ENCODE measurements at places on chromosomes 5 and 9. TPM values are rescaled to one million over a fixed set of nuclear protein-coding genes. Genes with fewer than 3 reads are reported as not detected.

- no peaks in the 10 kb centered on the region for H3K36me3 ChIP-seq
- no peak for DNase-seq
- H3K4me1 ChIP-seq, result no peaks in the 10 kb centered on the region
- H3K27me3 ChIP-seq, result no peaks in the 10 kb centered on the region
Observed at GRCh38 chr9:76219560-76220151, 174.6 kb downstream of the RFK start.

Gene SOHLH1
- total RNA-seq, result not detected

GRCh38 chr5:31657315-31657979, 18.5 kb downstream of the PDZD2 start:
- no peaks in the 10 kb centered on the region for H3K4me1 ChIP-seq
- H3K27ac ChIP-seq, result no peak overlapping the region
- H3K36me3 ChIP-seq, result no peaks in the 10 kb centered on the region

- H3K36me3 ChIP-seq, result no peaks in the 10 kb centered on the region
- DNase-seq, result no peak
- peaks cover 29% of the 10 kb centered on the region for H3K4me1 ChIP-seq
- no peaks in the 10 kb centered on the region for H3K27me3 ChIP-seq
Observed at GRCh38 chr9:33443047-33443446, 4.3 kb downstream of the AQP3 start.

DNA sequence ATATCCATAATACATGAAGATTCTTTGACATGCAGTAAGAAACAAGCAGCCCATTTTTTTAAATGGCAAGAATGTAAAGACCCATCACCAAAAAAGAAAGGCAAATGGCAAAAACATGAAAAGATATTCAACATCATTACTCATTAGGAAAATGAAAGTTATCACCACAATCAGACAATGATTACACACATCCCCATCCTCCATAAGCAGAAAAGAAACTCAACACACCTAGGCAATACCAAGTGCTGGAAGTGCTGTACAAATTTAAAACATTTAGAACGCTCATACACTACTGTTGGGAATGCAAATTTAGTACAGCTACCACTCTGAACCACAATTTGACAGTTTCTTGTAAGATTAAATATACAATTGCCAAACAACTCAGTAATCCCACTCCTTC, 466.7 kb downstream of the ACTL7B start:
- no peak for DNase-seq
- no peak overlapping the region for H3K27ac ChIP-seq

GRCh38 chr5:157459715-157460599, at the start of gene NIPAL4:
NIPAL4 (plus strand) TSS chr5:157460213; CDS start chr5:157460321, 108 bp downstream.
- peak within 1 kb of the TSS; percentile 59 for H3K4me3 ChIP-seq
- peak; percentile 53 for DNase-seq
- peaks cover 27% of the 10 kb centered on the region for H3K27me3 ChIP-seq
- peaks cover 14% of the 10 kb centered on the region for H3K4me1 ChIP-seq
- H3K36me3 ChIP-seq, result no peaks in the 10 kb centered on the region
- no peak within 1 kb of the TSS for H3K27ac ChIP-seq

Gene CETN3
- total RNA-seq, result 46.1 TPM

- peak overlapping the region; percentile 45 for H3K27ac ChIP-seq
- DNase-seq, result peak; percentile 39
- no peaks in the 10 kb centered on the region for H3K27me3 ChIP-seq
- no peak overlapping the region for H3K4me3 ChIP-seq
Observed at GRCh38 chr9:77981332-77981731, 50.3 kb downstream of the GNAQ start.

DNA sequence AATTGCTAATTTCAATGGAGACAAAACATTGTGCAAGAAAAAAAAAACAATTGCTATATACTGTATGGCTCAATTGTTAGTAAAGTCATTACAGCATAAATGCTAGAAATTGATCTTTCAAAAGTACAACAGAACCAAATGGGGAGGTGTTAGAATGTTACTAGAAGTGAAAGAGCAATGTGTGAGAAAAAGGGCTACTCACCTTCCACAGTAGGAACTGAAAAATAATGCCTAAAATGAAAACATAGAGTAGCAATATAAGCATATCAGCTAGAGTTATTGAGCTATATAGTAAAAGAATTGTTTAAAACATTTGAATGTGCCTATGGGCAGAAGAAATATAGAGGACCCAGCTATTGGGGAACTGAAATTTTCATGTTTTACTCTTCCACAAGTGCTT, 10.9 kb upstream of the RXFP3 start:
- DNase-seq, result no peak
- no peaks in the 10 kb centered on the region for H3K4me1 ChIP-seq
- no peak overlapping the region for H3K27ac ChIP-seq
- H3K4me3 ChIP-seq, result no peak overlapping the region
- peaks cover 3% of the 10 kb centered on the region for H3K27me3 ChIP-seq
- H3K36me3 ChIP-seq, result no peaks in the 10 kb centered on the region

DNA sequence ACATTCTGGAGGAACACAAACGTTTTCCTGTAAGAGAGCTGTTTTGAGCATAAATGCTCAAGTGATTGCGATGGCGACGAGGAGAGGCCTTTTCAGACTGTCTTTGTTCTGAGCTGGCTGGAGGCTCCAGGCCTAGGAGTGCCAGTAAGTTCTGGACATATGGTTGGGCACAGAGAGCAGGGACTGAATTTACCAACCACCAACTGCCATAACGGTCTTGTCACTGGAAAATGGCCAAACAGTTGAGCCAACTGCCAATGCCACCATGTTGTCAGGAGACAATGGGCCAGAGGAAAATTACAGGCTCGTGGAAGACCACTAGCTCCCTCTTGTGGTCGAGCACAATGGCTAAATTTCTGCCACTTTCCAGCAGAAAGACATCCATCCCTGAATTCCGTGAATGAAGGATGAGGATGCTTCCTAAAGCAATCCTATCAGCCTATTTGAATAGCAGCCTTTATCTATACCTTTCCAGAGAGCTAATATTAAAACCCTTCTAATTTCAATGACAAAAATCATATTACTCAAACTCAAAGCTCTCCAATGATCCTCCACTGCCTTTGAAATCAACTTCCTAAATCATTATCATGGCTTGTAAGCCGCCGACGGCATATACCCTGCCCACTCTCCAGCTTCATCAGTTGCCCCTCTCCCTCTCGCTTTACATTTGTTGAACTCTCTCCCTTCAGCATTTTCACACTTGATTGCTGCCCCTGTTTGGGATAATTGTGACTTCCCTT, 66.9 kb upstream of the GLIS3 start:
- no peak overlapping the region for H3K27ac ChIP-seq
- peak; percentile 48 for DNase-seq
- H3K4me1 ChIP-seq, result peaks cover 3% of the 10 kb centered on the region
- H3K36me3 ChIP-seq, result no peaks in the 10 kb centered on the region

Gene DDX4
- not detected for total RNA-seq

DNA sequence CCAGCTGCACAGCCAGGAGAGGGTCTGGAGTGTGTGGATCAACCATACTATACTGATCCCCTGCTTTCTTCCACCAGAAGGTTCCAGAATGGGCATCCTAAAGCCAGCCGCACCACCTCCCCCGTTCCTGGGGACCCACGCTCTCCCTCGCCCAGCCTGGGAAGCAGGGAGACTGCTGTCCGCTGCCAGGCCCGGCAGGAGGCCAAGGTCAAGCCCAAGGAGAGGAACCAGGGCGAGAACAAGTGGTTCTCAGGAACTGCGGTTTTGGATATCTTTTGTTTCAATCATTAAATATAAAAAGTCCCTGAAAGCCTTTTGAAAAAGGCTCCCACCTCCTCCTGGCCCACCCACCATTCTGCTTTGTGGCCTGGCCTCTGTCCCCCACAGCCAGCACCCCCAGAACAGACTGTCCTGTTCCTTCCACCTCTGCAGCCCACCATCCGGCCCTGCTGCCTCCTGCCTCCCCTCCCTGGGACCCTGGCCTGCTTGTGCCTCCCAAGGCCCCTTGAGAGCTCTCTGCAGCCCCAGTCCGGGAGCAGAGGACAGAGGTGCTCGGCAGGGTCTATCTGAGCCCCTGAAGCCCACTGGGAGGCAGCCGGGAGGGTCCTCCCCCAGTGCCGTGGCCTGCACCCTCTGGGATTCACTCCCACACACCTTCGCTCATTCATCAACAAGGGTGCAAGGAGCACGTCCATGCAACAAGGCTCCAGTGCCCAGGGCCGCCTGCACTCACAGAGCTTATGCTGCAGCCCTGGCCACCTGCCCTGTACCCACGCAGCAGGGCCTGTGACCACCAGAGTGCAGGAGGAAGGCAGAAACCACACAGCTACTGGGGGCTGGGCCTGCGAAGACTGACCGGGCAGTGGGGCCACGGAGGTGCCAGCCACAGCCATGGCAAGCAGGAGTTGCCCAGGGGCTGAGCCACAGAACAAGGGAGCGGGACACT, 614 bp upstream of the LCN6 start:
- H3K4me1 ChIP-seq, result peaks cover 8% of the 10 kb centered on the region
- peaks cover 7% of the 10 kb centered on the region for H3K36me3 ChIP-seq
- no peak for DNase-seq
- H3K4me3 ChIP-seq, result no peak overlapping the region
- peaks cover 5% of the 10 kb centered on the region for H3K27me3 ChIP-seq

GRCh38 chr9:133331221-133331620, 4.8 kb downstream of the SURF6 start:
- H3K27me3 ChIP-seq, result no peaks in the 10 kb centered on the region
- no peak for DNase-seq
- peaks cover 31% of the 10 kb centered on the region for H3K4me1 ChIP-seq
- no peak overlapping the region for H3K4me3 ChIP-seq
- H3K36me3 ChIP-seq, result peaks cover 53% of the 10 kb centered on the region
- peak overlapping the region; percentile 31 for H3K27ac ChIP-seq

GRCh38 chr5:59062986-59063683, 480.3 kb downstream of the RAB3C start:
- peaks cover 2% of the 10 kb centered on the region for H3K27me3 ChIP-seq
- no peak overlapping the region for H3K27ac ChIP-seq
- no peak for DNase-seq
- H3K4me3 ChIP-seq, result no peak overlapping the region

Gene SH3TC2
- total RNA-seq, result not detected

DNA sequence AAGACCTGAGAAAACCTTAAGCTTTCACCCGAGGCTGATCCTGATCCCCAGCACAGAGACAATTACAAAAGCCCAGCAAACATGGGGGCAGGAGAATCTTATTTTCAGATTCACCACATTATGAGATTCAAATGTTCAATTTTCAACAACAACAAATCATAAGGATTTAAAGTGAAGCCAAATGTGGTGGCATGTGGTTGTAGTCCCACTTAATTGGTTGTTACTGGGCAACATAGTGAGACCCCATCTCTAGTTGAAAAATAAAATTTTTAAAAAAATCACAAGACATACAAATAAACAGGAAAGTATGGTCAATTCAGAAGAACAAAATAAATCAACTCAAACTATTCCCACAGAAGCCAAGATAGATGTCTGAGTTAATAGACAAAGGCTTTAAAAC, 3.9 kb upstream of the RABGAP1 start:
- no peak for DNase-seq
- peaks cover 26% of the 10 kb centered on the region for H3K4me1 ChIP-seq
- H3K4me3 ChIP-seq, result no peak overlapping the region
- H3K27ac ChIP-seq, result no peak overlapping the region
- H3K27me3 ChIP-seq, result no peaks in the 10 kb centered on the region
- peaks cover 24% of the 10 kb centered on the region for H3K36me3 ChIP-seq

DNA sequence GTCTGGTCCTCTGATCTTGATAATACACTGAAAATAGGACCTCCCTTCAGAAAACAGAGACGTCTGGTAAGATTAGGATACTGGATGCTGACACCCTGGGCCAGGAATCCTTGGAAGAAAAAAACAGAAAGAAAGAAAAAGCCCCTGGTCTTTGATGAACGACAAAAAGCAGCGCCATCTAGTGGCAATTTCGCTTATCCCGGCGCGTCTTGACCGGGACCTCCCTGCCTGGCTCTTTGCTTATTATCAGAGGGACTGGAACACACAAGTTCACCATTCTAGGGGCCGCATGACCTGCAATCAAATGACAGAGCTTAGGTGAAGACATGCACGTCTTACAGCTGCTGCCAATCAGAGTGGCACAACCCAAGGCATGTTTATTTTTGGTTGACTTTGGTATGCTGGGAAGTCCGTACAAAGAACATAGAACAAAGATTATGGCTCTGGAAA, 114.9 kb upstream of the NFIB start:
- H3K4me3 ChIP-seq, result no peak overlapping the region
- H3K27me3 ChIP-seq, result peaks cover 13% of the 10 kb centered on the region
- peak; percentile 60 for DNase-seq
- no peaks in the 10 kb centered on the region for H3K4me1 ChIP-seq
- no peaks in the 10 kb centered on the region for H3K36me3 ChIP-seq

- peaks cover 53% of the 10 kb centered on the region for H3K4me1 ChIP-seq
- H3K4me3 ChIP-seq, result peak overlapping the region; percentile 97
- H3K36me3 ChIP-seq, result peaks cover 53% of the 10 kb centered on the region
- H3K27me3 ChIP-seq, result no peaks in the 10 kb centered on the region
- H3K27ac ChIP-seq, result peak overlapping the region; percentile 96
Observed at GRCh38 chr5:170296935-170297588, 515 bp downstream of the LCP2 start.
